HAP-1 (cell line): ENCODE measurements at places on chromosomes 5 and 9.

DNA sequence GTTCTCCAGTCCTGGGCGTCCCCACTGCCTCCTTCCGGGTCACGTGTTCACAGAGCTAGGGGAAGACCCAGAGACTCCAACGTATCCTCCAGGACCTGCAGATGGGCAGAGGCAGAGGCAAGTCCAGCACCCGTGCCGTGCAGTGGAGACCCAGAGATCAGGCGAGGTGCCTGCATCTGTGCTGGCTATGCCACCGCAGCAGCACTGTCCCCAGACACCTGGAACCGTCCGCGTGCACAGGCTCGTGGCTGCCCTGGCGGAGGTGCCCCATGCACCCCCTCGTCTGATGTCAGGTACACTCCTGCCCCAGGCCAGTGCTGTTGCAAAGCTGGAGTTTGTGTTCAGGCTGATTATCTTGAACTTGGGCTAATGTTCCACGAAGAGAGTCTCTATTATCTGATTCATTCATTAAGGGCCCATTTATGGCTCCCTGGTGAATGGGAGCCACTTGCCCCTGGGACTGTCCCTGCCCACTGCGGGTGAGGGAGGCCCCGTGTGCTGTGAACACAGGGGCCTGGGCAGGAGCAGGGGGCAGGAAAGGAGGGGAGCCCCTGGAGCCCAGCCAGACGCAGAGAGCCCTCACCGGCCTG is 13.7 kb downstream of the IRX4 start:
- DNase-seq: no peak

- no peak for DNase-seq
Measured at GRCh38 chr9:27499451-27499850, 24.6 kb upstream of the IFNK start.

GRCh38 chr9:128829477-128830251 is at the start of gene SPOUT1:
TSS of gene SPOUT1 (minus strand) at chr9:128829794. CDS start at chr9:128829780, 14 bp downstream.
- DNase-seq: peak; percentile 97

- DNase-seq: no peak
Measured at GRCh38 chr9:113559834-113560800, 96.6 kb downstream of the RGS3 start.

DNA sequence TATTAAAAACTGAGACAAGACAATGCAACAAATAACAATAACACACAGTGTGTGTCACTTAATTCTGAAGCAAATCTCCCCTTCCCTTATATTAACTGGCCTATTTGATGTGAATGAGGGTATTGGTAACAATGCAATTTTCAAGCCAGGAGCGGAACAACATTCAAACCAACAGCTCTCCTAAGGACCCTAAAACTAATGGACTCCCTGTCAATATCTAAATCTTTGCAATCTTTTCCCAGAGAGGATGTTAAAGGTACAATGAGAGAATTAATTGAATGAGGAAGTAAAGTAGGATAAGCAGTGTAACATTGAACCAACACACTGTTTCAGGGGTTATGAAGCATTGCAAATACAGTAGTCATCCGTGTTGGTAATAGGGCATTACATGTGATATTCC is 311.7 kb downstream of the HTR1A start:
- DNase-seq: no peak
